Stomach (tissue), 19 donors: ENCODE measurements at places on chromosomes 3 and 15. TPM values are rescaled to one million over a fixed set of nuclear protein-coding genes. Genes with fewer than 3 reads are reported as not detected.

The ARRDC4 gene
- 79.9 TPM for total RNA-seq

The PLSCR4 gene
- total RNA-seq: 6.1 TPM

The PDZRN3 gene
- total RNA-seq: 80.6 TPM

GRCh38 chr3:10395196-10395595, 74.3 kb upstream of the SEC13 start:
- H3K27me3 ChIP-seq: no peaks in the 10 kb centered on the region
- DNase-seq: no peak
- H3K36me3 ChIP-seq: no peaks in the 10 kb centered on the region
- no peak overlapping the region for H3K27ac ChIP-seq
- no peaks in the 10 kb centered on the region for H3K4me1 ChIP-seq
- H3K4me3 ChIP-seq: no peak overlapping the region

DNA sequence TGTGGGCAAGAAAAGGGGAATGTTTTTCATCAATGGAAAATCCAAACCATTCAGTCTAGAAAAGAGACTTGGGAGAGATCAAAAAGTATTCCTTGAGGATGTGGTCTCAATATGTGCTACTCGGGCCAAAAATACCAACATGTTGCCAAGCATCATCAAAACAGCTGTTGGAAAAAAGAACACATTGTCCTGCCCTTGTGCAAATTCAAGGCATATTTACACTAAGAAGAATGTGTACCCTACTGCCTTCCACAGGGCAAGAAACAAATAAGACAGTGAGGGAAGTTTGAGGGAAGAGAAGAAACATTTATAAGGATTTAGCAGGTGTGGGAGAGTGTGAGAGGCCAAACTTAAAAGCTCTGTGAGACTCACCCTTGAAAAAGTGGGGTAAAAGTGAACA, 252.1 kb downstream of the NTRK3 start:
- H3K4me3 ChIP-seq: no peak overlapping the region
- H3K4me1 ChIP-seq: no peaks in the 10 kb centered on the region
- H3K36me3 ChIP-seq: no peaks in the 10 kb centered on the region
- no peak for DNase-seq
- H3K27ac ChIP-seq: no peak overlapping the region

GRCh38 chr3:186100398-186100797, 8.5 kb downstream of the ETV5 start:
- DNase-seq: no peak
- H3K27ac ChIP-seq: no peak overlapping the region
- H3K27me3 ChIP-seq: no peaks in the 10 kb centered on the region

- peaks cover 72% of the 10 kb centered on the region for H3K4me1 ChIP-seq
- no peak for DNase-seq
- peak overlapping the region; percentile 98 for H3K27ac ChIP-seq
- no peaks in the 10 kb centered on the region for H3K36me3 ChIP-seq
Observed at GRCh38 chr3:47162697-47163168, 1.2 kb downstream of the SETD2 start.

- H3K4me1 ChIP-seq: peaks cover 24% of the 10 kb centered on the region
- H3K27ac ChIP-seq: no peak overlapping the region
- peaks cover 9% of the 10 kb centered on the region for H3K36me3 ChIP-seq
- no peak overlapping the region for H3K4me3 ChIP-seq
Observed at GRCh38 chr3:16369885-16370284, 104.9 kb downstream of the OXNAD1 start.

- no peaks in the 10 kb centered on the region for H3K36me3 ChIP-seq
- no peaks in the 10 kb centered on the region for H3K27me3 ChIP-seq
- H3K27ac ChIP-seq: no peak overlapping the region
- DNase-seq: no peak
- H3K4me3 ChIP-seq: no peak overlapping the region
- H3K4me1 ChIP-seq: no peaks in the 10 kb centered on the region
Observed at GRCh38 chr3:78476076-78476475, 1291.7 kb downstream of the ROBO1 start.

DNA sequence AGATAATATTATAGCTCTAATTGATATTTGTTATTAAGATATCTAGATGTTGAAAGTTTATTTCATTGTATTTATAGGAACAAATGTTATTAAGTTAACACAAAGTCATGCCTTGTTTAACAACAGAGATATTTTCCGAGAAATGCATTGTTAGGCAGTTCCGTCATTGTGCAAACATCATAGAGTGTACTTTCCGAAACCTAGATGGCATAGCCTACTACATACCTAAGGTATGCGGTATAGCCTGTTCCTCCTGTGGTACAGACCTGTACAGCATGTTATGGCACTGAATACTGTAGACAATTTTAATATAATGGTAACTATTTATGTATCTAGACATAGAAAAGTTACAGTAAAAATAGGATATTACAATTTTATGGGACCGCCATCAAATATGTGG, 114.3 kb downstream of the NAALADL2 start:
- no peaks in the 10 kb centered on the region for H3K4me1 ChIP-seq
- H3K4me3 ChIP-seq: no peak overlapping the region
- no peaks in the 10 kb centered on the region for H3K27me3 ChIP-seq
- no peaks in the 10 kb centered on the region for H3K36me3 ChIP-seq

DNA sequence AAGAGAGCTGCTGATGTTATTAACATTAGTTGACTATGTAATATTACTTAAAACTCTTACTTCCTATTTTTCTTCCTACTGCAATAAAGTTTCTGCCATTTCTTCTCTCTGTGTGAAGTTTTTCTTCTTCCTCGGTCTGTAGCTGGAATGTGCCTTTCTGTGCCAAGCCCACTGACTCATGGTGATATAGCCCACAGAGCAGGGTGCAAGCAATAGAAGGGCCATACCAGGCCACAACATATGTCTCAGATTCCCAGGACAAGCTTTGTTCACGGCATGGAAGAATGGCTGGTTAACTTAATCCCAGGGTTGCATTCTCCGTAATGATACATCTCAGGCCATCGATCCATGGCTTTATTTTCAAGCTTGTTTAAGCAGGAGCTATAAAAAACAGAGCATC, 815.3 kb downstream of the TUSC7 start:
- no peak for DNase-seq
- H3K36me3 ChIP-seq: no peaks in the 10 kb centered on the region
- H3K4me1 ChIP-seq: no peaks in the 10 kb centered on the region
- no peak overlapping the region for H3K4me3 ChIP-seq
- no peaks in the 10 kb centered on the region for H3K27me3 ChIP-seq

- peaks cover under 1% of the 10 kb centered on the region for H3K4me1 ChIP-seq
- H3K27ac ChIP-seq: no peak overlapping the region
- DNase-seq: no peak
- H3K4me3 ChIP-seq: no peak overlapping the region
Observed at GRCh38 chr15:67855842-67856241, 16.0 kb upstream of the RNU6-1 start.
